ENCODE measurements at places on chromosomes 11 and 22.

- no peak for DNase-seq
These were observed 459.9 kb upstream of the CADM1 start for GRCh38 chr11:115964091-115964490.

GRCh38 chr22:46290121-46290842 is 6.4 kb upstream of the GTSE1 start:
- no peak for DNase-seq

DNA sequence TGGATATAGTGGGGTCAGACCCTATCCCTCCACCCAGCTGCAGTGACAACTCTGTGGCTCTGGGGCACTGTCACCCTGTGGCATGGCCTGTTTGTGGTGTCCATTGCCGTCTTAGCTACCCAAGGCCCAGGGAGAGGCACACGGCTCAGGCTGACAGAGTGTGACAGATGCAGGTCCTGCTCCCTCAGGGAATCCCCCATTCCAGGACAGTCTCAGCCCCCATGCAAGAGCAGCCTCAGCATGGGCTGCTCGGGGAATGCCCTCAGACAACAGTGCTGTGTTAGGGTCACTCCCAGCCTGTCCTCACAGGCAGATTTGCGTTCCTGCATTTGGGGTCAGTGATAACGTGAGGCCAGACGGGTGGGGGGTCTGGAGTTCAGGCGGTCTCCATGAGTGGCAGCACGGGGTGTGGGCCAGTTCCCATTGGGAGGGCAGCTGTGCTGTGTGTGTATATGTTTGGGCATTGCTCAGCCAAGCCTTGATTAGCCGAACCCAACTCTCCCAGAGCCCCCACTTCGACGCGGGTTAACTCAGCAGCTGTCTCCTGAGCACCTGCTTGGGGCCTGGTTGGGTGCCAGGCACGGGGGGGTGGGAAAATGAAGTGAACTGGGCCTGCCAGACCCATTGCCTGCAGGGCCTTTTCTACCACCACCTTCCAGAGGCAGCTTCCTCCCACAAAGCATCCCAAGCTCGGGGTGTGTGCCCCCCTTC is 5.3 kb upstream of the KCNQ1OT1 start:
- DNase-seq: no peak

DNA sequence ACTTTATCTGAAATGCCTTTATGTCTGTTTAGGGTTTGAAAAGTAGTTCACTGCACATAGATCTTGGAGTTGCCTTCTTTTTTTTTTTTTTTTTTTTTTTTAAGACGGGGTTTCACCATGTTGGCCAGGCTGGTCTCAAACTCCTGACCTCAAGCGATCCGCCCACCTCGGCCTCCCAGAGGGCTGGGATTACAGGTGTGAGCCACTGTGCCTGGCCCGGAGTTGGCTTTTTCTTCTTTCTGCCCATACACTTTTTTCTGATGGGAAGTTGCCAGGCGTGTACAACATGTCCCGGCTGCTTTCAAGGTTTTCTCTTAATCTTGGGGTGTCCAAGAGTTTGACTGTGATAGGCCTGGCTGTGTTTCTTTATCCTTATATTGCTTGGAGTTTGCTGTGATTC is 12.9 kb upstream of the GNB1L start:
- DNase-seq: no peak

DNA sequence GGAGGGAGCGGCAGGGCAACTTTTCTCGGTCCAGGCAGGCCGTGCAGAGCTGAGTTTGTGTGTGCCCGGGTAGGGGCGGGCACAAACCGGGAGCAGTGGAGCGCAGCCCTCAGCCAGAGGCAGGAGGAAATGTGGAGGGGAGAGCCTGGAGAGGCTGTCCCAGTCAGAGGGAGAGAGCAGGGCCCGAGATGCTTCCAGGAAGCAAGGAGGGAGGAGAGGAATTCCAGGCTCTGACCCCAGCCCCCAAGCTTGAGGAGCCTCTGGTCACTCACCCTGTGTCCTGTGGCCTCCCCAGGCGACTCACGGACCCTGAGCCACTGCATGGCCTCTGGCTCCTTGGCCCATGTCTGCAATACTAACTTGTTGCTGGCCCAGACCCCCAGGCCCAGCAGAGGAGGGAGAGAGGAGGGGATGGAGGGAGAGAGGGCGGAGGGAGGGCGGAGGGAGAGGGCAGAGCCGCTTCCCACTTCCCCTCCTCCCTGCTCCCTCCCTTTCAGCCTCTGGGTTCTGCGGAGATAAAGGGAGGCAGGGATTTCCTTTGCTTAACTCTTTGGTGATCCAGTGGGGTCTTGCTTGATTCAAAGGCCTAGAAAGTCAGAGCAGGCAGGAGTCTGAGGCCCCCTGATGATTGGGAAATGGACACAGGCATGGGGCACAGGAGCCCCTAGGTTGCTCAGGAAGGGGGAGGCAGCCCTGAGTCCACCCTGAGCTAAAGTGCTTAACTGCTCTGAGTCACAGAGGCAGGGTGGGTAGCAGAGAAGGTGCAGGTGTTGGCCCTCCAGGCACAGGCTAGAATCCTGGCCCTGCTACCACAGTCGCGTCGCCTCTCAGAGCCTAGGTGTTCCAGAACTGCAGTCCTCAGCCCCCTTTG is at the start of gene C1QTNF6:
TSS of gene C1QTNF6 (minus strand) at position 357 of the 871 bp plus-strand sequence. CDS start at position 323, 34 bp downstream.
- peak; percentile 85 for DNase-seq

- no peak for DNase-seq
These were observed 537.4 kb upstream of the B3GAT1 start for GRCh38 chr11:134949121-134950090.

DNA sequence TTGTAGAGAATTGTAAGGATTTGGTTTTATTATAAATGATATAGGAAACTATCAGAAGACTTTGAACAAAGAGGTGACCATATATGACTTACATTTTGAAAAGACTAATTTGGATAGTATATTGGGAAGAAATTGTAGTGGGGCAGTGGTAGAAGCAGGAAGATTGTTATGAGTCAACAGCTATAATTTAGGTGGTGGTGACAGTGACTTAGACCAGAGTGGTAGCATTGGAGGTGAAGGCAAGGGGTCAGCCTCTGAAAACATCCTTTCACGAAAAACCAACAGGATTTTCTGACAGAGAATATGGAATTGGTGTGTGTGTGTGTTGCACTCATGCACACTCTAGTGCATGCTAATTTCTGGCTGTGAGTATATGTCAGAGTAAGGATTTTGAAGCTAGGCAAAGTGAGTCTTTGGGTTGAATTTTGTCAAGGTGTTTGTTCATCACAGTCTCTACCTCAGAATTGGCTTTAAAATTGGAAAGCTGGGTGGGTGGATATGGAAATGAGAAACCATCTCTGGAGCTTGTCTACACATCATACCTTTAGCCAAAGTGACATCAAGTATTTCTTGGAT is 8.2 kb upstream of the HBE1 start:
- DNase-seq: no peak

- DNase-seq: no peak
These were observed 104.8 kb downstream of the RPL27A start for GRCh38 chr11:8787372-8787771.

GRCh38 chr22:24002851-24003250 is 2.4 kb downstream of the GSTT4 start:
- no peak for DNase-seq

DNA sequence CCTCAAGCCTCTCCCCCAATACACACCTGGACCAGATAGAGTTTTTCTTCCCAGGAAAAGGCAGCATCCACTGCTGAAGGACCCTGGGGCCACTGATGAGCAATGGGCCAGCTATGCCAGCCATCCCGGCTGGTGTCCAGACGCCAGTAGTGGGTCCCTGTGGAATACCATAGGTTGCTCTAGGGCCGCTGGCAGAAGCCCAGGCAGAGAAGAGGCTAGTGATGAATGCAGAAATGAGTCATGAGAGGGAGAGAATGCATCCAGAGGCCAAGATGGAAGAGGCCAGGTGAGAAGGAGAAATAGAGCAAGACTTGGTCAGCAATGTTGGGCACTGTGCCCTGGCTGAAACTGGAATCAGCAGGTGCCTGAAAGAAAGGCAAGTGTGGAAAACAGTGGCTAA is 8.9 kb downstream of the HPX start:
- no peak for DNase-seq

DNA sequence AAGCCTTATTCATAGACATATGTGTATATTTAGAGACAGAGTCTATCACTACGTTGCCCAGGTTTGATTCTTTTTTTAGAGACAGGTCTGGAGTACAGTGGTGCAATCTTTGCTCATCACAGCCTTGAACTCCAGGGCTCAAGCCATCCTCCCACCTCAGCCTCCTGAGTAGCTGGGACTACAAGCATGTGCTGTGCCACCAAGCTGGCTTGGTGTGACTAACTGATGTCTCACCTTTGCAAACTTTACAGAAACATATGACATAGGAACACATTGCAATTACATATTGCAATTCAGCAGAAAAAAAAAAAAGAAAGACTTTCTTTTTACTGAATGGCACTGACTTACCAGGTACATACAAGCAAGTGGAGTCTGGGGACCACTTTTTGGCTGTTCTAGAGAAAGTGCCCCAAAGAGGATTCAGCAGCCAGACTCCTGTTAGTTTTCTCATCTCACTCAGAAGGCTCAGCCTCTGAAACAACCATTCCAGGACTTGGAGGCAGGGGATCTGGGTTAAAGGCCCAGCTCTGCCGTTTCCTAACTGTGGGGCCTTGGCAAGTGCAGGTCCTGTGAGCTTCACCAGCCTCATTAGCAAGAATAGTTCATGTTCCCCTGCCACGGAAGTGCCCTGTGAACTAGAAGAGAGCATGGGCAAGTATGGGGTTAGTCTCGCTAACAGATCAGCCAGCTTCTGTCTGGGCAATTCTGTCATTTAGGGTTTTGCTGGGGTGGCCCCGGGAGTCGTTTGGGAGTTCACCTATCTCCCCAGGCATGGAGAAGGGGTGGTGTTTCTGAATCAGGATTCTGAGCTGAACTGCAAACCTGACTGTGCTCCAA is 11.3 kb upstream of the NFAM1 start:
- DNase-seq: no peak

GRCh38 chr22:22959147-22959827 is 71.7 kb downstream of the IGLL5 start:
- peak; percentile 73 for DNase-seq

GRCh38 chr11:61756452-61757212 is 4.2 kb downstream of the MYRF start:
- no peak for DNase-seq

DNA sequence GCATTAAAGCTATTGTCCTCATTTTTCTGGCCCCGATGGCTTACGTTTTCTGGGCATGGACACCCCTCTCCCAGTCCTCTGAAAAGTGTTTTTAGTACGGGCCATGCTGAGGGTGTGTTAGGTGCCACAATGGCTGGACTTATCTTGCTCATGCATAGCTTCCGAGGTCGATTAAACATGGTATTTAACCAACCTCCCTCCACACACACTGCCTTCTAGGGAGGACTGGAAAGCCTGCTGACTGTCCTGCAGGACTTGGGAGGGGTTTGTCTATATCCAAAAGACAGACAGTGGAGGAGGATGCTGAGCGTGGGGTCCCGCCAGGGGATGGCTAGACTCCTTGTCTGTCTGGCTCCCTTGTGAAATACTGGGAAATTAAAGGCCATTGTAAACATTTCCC is 95.3 kb downstream of the FBXO7 start:
- no peak for DNase-seq

GRCh38 chr11:2725368-2726300 is 25.8 kb upstream of the KCNQ1OT1 start:
- no peak for DNase-seq

GRCh38 chr22:22948651-22949571 is 61.3 kb downstream of the IGLL5 start:
- no peak for DNase-seq

- no peak for DNase-seq
These were observed 214.2 kb upstream of the ARHGAP42 start for GRCh38 chr11:100472727-100473389.

DNA sequence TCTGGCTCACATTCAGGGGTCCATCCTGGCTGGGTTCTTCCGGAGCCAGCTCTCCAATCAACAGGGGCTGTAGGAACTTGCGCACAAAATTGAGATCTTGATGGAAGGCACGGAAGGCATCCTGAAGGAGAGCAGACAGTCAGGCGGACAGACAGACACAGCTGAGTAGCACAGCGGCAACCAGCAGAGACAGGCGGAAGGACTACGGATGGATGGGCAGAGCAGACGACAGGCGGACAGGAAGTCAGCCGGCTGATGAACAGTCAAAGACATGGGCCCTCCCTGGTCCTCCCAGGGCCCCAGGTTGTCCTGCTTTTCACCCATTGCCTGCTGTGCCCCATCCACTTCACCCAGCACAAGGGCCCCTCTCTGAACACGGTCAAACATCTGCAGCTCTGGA is 11.3 kb downstream of the FADS3 start:
- DNase-seq: no peak

DNA sequence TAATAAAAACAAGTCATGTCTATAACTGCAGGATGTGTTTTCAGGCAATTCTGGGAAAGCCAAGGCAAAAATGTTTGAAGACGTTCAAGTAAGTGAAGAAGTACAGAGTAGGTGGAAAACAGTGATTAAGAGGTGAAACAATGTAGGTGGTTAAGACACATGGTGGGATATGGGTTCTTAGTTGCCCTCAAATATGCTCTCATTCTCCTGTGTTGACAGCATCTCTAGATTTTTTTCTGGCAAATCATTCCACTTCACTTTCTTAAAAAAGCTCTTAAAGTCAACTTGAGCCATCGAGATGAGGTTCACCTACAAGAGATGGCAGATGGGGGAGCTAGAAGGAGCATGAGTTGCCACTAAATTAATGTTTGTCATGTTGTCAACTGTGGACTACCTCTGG is 1041.0 kb upstream of the CNTN5 start:
- DNase-seq: no peak

GRCh38 chr22:43018615-43019014 is 3.7 kb upstream of the PACSIN2 start:
- no peak for DNase-seq

DNA sequence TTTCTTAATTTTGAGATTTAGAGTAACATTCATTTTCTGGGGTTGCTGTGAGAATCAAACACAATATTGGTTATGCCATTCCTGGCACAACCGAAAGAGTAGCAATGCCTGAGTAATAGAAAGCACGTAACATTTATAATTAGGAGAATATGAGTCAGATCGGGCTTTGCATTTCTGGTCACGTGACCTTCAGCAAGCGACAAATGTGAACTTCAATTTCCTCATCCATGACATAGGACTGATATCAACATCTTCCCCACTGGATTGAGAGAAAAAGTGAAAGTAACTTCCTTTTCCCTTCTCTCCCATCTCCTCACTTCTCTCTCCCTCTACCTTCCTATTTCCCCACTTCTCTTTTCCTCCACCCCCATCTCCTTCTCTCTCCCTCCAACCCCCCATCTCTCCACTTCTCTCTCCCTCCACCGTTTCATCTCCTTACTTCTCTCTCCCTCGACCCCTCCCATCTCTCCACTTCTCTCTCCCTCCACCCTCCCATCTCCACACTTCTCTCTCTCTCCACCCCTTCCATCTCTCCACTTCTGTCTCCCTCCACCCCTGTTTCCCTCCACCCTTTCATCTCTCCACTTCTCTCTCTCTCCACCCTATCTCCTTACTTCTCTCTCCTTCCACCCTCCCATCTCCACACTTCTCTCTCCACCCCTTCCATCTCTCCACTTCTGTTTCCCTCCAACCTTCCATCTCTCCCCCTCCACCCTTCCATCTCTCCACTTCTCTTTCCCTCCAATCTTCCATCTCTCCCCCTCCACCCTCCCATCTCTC is 33.5 kb upstream of the CAT start:
- no peak for DNase-seq

All from H9 (cell line).